ENCODE measurements at places on chromosomes 4 and X.

DNA sequence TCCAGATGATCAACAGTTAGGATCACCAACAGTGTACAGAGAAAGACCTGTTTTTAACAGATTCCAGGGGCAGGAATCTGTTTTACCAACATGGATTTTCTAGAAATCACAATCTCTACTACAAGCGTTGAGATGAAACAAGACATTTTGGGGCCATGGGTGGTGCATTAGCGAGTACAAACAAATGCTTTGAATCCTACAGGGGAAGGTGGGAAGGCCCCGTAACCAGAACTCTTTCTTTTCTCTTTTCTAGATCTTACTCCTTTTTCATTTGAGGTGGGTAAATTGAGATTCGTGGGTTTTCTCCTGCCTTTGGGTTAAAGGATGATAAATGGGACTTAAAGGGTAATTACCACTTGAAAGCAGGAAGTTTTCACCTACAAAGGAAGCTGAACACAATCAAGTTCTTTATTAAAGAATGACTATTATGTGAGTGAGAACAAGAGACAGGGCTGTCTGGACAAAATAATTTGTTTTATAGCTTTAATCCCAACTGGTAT lies 189.9 kb upstream of the ANXA3 start:
- DNase-seq: no peak

- DNase-seq: no peak
These were observed 22.9 kb upstream of the GABRQ start for GRCh38 chrX:152614791-152615190.

DNA sequence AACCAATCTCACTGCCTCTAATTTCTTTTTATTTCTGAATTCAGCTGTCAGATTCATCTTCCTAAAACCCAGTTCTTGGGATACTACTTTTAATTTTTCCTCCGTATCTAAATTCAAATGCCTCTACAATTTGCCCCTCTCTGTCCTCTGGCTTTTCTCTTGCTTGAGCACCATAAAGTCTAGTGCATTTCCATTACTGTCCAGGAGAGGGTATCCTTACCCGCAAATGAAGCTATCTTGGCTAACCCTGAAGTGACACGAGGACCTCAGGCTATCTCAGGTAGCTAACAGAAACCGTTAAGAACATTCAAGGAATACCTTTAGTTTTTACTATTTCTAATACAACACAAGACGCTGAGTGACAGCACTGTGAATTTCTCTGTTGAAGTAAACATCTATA lies 49.4 kb upstream of the PRR32 start:
- no peak for DNase-seq

- DNase-seq: peak; percentile 79
These were observed 125.7 kb upstream of the NAP1L5 start for GRCh38 chr4:88823058-88823919.

- DNase-seq: peak; percentile 11
These were observed 7.4 kb downstream of the HNRNPH2 start for GRCh38 chrX:101415180-101416145.

DNA sequence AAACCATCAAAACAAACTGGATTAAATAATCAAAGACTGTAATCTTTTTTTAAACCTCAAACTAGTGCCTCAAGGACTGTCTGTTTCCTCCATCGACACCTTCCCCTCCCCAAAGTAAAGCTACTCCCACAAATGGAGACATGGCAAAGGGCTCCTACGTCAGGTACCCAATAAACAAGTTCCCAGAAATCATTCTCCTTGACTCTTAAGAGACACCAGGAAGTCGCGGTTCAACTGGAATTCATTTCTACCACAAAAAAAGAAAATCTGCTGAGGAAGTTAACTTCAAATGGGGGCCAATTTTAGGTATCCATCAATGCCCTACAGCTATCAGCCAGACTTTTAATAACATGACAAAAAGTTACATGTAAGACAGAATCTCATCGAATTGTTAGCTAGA lies 2.5 kb downstream of the RPS4X start:
- DNase-seq: no peak

- DNase-seq: peak; percentile 15
These were observed at the start of gene ITM2A for GRCh38 chrX:79366873-79367749. ITM2A (minus strand) TSS chrX:79367334; CDS start chrX:79367215, 119 bp downstream.

- no peak for DNase-seq
These were observed 297.6 kb upstream of the STS start for GRCh38 chrX:6849716-6850414.

- no peak for DNase-seq
These were observed 325.7 kb downstream of the PCDH7 start for GRCh38 chr4:31045724-31046318.

DNA sequence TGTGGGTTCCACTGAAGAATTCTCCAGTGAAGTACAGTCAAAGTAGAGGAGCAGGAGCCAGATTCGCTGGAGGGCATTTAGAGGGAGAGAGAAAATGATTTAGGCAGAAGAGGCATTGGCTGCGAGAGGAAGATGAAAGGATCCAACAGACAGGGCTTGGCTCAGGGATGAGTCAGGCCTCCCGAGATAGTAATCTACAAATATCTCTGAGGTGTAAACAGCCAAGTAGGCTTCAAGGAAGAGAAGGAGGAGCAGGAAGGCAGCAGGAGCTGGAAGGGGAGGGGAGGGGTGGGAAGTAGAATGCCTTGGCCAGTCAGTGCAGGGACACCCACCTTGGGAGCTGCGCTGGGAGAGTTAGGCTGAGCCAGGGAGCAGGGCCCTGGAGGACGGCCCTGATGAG lies 55.5 kb downstream of the PJA1 start:
- DNase-seq: no peak

- no peak for DNase-seq
These were observed 89.0 kb downstream of the SH3KBP1 start for GRCh38 chrX:19798423-19798822.

DNA sequence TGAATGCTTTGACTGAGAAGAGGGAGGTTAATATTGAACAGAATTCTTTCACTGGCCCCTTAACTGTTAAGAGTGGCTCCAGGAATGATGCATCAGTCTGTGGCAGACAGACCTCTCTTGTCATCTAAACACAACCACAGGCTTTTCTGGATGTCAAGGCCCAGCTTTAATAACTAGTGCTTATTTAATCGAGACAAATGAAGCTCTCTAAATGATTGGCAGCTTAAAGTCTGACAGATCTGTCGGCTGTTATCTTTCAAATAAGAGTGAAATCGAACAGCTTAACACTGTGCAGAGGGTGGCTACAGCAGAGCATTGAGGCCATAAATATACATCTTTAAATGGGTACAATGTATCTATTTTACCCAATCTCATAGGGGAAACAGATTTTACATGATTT lies 500.8 kb upstream of the PABPC4L start:
- DNase-seq: no peak

DNA sequence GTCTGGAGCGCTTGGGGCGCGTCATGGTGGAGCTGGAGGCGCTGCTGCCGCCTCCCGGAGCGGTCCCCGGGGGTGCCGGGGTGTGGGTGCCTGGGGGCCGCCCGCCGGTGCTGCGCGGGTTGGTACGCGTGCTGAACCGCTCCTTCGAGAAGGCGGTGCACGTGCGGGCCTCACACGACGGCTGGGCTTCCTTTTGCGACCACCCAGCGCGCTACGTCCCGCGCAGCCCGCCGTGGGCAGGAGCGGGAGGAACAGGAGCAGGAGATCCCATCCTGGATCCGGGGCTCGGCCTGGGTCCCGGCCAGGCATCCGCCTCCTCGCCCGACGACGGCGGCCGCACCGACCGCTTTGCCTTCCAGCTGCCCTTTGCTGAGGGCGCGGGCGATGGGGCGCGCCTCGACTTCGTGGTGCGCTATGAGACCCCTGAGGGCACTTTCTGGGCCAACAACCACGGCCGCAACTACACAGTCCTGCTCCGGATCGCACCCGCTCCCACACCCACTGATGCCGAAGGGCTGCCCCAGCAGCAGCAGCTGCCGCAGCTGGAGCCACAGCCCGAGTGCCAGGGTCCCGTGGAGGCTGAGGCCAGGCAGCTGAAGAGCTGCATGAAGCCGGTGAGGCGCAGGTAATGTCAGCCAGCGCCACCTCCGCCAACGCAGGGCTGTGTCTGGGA lies 792 bp downstream of the PPP1R3F start:
- DNase-seq: no peak

DNA sequence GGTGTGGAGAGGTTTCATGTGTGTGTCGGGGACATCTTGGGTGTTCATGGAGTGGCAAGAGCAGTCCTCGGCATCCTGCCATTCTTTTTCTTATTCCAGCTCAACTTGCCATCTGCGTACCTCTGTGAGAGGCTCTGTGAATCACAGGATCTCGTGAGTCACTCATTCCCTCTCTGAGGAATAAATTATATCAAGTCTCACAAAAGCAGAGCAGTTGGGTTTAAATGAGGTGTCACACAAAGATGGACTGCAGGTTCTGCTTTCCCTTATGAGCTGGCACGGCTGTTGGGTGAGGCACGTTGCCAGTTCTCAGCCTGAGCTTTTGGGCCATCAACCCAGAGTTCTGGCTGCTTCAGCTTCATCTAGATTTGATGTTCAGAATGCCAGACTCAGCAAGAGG lies 6.8 kb upstream of the OCIAD2 start:
- DNase-seq: no peak

- DNase-seq: no peak
These were observed 123.3 kb upstream of the TBL1X start for GRCh38 chrX:9341291-9342201.

- DNase-seq: no peak
These were observed 3.1 kb downstream of the MID1IP1 start for GRCh38 chrX:38804432-38804681.

- DNase-seq: no peak
These were observed 31.5 kb upstream of the PTTG2 start for GRCh38 chr4:37928426-37929416.

GRCh38 chrX:74925225-74926088 lies at the start of gene NEXMIF:
NEXMIF (minus strand) TSS chrX:74925452.
- no peak for DNase-seq

- no peak for DNase-seq
These were observed 7.6 kb downstream of the PLXNB3 start for GRCh38 chrX:153771415-153772315.

GRCh38 chr4:108359986-108360681 lies 191.4 kb upstream of the LEF1 start:
- DNase-seq: no peak

DNA sequence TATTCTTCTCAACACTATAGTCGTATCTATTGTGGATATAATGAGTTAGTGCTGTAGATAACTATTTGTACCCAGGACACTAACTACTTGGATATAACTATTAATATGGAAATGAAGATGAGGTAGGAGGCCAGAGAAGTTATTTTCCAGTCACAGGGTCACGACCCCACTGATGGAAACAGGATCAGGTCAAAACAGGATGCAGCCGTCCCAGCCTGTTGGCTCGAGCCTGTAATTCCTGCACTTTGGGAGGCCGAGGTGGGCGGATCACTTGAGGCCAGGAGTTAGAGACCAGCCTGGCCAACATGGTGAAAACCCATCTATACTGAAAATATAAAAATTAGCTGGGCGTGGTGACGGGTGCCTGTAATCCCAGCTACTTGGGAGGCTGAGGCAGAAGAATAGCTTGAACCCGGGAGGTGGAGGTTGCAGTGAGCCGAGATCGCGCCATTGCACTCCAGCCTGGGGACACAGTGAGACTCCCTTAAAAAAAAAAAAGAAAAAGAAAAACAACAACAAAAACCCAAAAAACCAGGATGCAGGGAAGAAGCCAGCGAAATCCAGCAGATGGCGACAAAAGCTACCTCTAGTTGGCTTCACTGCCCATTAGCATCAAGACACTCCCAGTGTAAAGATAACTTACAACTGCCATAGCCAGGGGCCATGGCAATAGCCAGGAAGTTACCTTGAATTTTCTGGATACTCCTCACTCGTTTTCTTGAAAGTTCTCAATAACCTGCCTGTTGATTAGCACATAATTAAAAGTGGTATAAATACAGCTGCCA lies 37.9 kb upstream of the NKAP start:
- no peak for DNase-seq

- DNase-seq: no peak
These were observed 24.0 kb downstream of the DOCK11 start for GRCh38 chrX:118519411-118520215.

GRCh38 chrX:40004246-40004535 lies 93.6 kb downstream of the BCOR start:
- no peak for DNase-seq

- no peak for DNase-seq
These were observed 60.8 kb upstream of the TBC1D14 start for GRCh38 chr4:6848717-6849305.

- DNase-seq: no peak
These were observed 137.9 kb downstream of the FAM13A start for GRCh38 chr4:88919056-88919455.

GRCh38 chr4:6467600-6467999 lies 4.8 kb downstream of the PPP2R2C start:
- no peak for DNase-seq

DNA sequence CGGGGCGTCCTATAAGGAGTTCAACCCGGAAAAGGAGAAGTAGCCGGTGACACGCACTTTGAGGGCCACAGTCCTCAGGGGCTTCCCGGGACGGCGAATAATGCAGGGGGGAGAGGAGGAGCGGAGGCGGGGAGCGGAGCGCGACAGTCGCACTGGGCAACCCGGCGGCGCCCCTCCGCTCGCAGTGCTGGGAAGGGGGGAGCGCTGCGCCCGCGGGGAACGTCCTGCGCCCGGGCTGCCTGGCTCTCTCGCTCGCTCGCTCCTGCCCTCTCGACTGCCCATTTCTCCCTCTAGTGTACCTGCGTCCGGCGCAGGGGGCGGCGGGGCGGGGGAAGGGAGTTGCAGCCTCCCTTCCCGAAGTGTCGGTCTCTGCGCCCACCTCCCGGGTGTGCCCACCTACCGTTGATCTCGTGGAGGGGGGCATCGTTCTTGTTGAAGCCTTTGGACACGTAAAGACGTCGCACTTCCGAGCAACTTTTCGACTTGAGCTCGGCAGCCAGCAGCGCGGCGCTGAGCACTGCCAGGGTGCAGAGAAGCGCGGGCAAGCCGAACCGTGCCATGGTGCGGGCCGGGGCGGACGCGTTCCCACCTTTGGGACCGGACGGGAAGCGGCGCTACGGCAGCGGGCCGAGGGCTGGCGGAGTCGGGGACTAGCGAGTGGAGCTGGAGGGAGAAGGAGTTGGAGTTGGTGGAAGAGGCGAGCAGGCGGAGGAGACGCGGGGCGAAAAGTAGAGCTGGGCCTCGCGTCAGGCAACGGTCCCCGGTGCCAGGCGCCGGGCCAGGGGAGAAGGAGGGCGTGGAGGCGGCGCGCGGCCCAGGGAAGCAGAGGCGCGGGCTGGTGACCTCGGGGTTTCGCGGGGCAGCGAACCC lies 648 bp downstream of the GPC4 start:
- peak; percentile 0 for DNase-seq

DNA sequence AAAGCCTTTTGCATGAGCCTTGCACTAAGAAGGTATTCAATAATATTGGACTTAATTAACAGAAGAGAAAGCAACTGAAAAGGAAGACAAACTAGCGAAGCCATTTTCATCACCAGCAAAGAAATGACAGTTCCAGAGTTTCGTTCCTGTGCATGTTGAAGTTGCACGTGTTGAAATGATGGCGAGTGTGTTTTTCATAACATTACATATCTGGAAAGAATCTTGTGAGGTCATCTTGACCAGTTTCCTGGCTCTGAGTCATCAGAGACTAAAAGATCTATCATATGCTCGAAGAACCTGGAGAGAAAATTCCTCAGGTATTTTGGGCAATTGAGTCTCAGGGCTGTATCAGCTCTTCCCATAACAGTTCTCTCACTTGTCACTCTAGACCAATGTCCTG lies 106.2 kb upstream of the MAML3 start:
- no peak for DNase-seq

- DNase-seq: no peak
These were observed 60.4 kb downstream of the SUPT20HL2 start for GRCh38 chrX:24253469-24253868.
